ENCODE measurements at places on chromosomes 16 and 17.
A peak's percentile ranks its signal among the peaks of the same experiment; 100 is the strongest.

DNA sequence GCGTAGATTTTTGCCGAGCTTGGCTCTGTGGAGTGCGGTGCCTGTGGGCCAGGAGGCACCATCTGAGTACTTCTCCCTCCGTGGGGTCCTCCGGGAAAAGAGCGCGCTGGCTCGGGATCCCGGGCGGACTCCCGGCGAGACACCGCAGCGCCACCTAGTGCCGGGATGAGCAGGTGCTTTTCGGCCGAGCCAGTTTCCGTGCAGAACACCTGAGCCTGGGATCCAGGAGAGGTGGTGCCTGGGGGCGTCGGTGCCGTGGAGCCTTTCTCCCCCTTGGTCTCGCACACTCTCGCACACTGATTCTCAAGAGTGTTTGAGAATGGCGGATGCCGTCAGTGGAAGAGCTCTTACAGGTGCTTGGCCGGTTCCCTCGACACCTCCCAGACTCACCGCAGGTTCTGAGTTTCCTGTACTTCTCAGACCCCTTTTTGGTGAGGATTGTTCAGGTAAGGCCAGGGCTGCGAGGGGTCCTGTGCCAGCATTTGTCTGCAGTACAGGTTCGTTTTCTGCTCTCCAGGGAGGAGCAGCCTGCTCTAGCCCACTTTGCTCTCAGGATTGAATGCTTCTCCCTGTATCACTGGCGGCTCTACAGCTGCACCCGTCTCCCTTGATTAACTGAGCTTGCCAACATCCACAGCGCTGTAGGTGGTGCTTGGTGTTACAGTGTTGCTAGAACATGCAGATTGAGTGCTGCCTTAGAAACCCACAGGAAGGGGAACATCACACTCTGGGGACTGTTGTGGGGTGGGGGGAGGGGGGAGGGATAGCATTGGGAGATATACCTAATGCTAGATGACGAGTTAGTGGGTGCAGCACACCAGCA, 23.3 kb downstream of the TBCD start:
- peak; percentile 79 for DNase-seq

DNA sequence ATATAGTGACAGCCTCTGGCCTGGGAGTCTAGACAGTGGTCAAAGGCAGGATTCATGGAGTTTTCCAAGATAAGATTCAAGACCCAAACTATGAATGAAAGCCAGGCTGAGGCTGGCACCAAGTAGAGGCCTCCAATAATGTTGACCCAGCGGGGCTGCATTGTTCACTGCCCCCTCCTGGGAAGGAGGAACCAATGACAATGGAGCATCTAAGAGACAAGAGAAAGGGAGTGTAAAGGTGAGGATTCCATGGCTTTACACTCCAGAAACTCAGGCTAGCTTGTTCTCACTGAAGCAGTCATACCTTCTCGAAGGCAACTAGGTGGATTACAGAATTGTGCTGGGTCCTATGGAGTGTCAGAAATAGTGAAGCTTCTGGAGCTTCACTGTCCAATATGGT, 380.3 kb downstream of the WWOX start:
- no peak for DNase-seq

DNA sequence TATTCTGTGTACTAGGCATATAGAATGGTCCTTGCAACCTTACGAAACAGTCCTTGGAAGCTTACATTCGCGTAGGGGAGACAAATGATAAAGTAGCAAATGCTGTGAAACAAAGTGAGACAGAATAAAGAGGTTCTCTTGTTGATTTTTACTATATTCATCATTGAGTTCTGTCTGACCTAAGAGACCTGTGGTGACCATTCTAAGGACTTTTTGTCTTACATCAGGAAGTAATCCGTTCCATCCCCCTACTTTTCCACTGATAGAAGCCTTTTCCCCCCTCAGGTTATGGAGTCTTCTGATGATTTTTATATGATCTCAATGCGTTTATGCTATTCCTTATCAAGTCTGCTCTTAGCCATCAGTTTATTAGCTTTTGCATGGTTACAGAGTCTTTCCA, 66.8 kb upstream of the RASL10B start:
- DNase-seq = no peak

GRCh38 chr16:4908854-4909401, 28.0 kb downstream of the PPL start:
- no peak for DNase-seq

DNA sequence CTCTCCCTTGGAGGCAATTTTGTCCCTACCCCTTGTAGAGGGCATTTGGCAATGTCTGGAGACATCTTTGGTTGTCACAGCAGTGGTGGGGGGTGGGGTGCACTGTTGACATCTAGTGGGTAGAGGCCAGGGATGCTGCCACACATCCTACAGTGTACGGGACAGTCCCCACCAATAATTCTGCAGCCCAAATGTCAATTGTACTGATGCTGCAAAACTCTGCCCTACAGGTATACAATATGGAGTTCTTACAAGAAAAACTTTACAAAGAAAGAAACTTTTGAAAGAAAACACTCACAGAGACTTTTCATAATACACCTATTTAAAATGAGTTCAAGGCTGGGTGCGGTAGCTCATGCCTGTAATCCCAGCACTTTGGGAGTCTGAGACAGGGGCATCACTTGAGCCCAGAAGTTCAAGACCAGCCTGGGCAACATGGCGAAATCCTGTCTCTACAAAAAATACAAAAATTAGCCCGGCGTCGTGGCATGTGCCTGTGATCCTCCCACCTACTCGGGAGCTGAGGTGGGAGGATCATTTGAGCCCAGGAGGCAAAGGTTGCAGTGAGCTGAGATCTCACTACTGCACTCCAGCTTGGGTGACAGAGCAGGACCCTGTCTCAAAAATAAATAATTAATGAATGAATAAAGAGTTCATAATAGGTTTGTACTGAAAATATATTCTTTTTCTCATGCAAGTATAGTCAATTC, 59.4 kb downstream of the EMP2 start:
- no peak for DNase-seq

- DNase-seq = no peak
Measured at GRCh38 chr16:87134628-87134995, 182.6 kb downstream of the C16orf95 start.

- no peak for DNase-seq
Measured at GRCh38 chr16:47750371-47750770, 289.2 kb downstream of the PHKB start.

- peak; percentile 80 for DNase-seq
Measured at GRCh38 chr17:40915199-40915661, 22.2 kb downstream of the KRT23 start.

GRCh38 chr16:77853161-77853560, 64.8 kb downstream of the VAT1L start:
- DNase-seq = no peak

DNA sequence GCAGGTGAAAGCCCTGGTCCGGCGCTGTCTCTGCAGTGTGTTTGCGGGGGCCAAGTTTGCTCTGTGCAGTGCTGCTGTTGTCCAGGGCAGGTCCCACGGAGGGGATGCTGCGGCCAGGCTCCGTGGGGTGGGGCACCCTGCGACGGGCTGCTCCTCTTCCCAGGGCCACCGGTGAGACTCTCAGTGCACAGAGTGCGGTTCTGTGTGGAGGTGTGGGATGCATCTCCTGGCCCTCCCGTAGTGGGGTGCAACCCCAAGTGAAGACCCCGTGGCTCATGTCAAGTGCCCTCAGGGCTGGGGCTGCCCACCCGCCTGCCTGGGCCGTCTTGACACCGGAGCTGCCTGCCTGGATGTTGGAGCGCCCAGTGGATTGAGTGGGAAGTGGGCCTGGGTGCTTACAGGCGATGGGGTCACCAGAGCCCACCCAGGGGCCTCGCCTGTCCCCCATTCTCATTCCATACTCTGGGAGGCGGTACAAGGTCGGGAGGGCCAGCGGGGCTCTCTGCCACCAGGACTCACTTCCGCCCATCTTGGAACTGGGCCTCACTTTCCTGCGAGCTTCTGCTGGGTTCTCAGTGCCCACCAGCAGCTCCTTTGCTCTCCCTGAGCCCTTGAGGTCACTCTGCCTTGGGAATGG, 119.9 kb downstream of the BANP start:
- DNase-seq = no peak

GRCh38 chr17:10135539-10136257, 62.7 kb downstream of the GAS7 start:
- DNase-seq = peak; percentile 69

- DNase-seq = peak; percentile 75
Measured at GRCh38 chr16:80158766-80159165, 382.0 kb upstream of the DYNLRB2 start.

DNA sequence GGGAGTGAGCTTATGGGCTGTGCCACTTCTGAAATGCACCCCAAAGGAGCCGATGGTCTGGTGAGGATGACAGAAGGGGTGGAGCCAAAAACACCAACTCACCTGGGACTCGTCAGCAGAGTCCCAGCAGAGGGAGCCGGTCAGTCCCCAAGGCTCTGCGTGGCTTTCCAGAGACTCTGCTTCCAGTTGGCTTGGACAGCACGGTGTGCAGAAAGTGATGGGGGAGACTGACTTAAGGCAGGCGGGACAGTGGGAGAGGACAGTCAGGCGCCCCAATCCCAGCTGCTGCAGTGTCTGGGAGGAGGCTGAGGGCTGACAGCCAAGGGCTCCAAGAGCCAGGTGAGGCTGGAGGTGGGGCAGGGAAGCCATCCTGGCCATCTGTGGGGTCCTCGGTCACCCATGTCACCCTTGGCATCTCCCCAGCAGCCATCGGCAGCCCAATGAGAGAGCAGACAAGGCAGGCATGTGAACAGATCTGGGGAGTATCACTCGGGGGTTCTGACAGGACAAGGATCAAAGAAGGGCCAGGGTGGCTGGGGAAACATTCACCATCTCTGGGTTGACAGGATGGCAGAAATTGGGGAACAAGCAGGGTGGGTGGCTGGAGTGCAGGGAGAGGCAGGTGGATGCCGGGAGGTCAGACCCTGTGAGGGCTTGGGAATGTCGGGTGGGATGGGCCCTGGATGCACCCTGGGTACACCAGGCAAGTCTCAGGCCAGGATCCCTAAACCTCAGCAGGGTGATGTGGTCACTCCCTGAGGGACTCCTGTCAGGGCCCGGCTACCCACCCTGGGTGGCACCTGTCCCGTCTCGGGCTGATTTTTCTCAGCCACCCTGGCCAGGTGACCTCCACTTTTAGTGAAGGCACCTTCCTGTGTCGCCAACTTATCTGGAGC, 8.9 kb upstream of the KRTAP17-1 start:
- no peak for DNase-seq

DNA sequence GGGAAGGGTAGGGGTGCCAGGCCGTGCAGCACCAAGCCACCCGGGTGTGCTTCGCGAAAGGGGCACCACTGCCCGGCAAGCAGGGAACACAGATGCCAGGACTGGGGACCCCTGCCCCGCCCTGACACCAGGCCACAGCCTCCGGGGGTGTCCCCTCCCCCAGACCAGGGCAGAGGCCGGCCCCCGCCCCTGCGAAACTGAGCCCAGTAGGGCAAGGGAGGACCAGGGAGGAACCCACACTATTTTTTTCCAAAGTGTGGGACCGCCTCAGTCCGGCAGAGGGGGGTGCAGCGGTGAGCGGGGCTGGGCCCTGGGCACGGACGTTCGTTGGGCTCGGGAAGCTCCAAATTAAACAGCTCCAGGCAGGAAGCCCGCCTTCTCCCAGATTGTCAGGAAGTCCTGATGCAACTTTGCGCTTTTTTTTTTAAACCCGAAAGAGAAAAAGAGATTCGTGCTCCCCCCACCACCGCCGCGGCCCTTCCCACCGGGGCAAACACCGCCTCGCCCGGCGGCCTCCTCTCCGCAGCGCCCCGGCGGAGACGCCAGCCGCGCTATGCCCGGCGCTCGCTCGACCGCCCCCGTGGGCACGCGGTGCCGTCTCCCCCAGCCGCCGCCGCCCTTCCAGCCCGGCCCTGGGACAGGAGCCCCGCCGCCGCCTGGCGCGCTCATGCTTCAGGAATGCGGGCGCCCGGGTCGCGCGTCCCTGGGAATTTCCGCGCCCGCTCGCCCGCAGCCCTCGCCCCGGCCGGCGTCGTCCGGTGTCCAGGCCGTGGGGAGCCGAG, 755 bp downstream of the PIEZO1 start:
- peak; percentile 74 for DNase-seq

DNA sequence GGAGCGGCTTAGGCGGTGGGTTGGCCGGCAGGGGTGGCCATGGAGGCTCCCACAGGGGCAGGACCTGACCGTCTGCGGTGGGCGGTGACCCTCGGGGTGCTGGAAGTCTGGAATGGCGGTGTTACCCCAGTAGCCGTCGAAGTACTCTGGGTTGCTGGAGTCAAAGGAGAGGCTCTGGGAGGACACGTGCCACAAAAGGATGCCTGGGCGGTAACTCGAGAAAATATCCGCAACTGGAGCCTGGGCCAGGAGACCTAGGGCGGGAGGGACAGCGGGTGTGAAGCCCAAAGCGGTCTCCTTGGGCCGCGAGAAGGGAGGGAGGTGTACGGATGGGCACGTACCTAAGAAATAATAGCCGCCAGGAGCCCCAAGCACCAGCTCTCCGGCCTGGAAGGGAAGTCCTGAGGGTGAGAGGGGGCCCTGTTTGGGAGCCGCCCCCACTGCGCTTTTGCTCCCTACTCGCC, 4.6 kb downstream of the ITGA2B start:
- DNase-seq = no peak

- DNase-seq = no peak
Measured at GRCh38 chr17:27810211-27810901, 10.0 kb upstream of the NOS2 start.

GRCh38 chr16:88194397-88195268, 188.1 kb upstream of the ZNF469 start:
- peak; percentile 53 for DNase-seq

GRCh38 chr16:1002399-1003166, 21.0 kb downstream of the SOX8 start:
- peak; percentile 84 for DNase-seq

DNA sequence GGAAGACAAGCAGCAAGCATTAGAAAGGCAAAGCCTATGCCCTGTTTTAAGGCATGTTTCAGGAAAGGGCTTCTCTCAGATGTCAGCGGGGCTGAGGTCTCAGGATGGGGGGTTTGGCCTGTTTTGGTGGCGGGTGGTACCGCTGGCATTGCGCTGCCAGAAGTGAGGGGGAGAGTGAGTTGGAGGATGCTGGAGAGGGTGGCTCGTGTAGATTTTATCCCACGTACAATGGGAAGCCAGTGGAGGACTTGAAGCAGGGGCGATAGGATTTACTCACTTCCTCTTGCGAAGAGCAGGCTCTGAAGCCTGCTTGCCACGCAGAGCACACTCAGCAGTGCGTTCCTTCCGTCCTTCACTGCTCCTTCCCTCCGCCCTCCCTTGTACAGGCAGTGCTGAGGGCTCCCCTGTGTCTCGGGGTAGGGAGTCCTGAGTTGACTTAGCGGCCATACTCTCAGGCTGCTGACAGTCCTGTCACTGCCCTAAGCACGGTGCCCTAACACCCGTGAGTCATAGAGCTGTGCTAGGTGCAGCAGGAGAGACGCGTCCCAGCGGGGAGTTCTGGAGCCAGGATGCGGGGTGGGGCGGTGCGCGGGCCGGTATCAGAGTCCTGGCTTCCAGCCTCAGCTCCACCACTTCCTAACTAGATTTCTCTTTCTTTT, 113.1 kb downstream of the SNX29 start:
- peak; percentile 60 for DNase-seq

DNA sequence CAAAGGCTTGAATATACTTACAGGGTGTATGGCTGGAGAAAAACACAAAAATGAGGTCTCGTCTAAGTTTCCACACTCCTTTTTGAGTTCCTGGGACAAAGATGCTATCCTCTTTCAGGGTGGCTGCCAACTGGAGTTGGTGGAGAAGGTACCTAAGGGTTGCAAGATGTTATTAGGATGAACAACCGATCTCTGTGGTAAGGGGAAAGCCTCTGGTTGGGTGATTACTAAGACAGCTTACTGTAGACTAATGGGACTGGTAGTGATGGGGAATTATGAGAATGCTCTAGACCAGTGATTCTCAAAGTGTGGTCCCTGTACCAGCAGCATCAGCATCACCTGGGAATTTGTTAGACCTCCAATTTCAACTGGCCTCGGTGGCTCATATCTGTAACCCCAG, 6.0 kb downstream of the ADAT1 start:
- DNase-seq = no peak

All from AG08395 (cell line).